AG09309 (cell line): ENCODE measurements at places on chromosomes 2 and 18.

GRCh38 chr2:200781616-200782015 lies 30.1 kb upstream of the BZW1 start:
- DNase-seq, result no peak

DNA sequence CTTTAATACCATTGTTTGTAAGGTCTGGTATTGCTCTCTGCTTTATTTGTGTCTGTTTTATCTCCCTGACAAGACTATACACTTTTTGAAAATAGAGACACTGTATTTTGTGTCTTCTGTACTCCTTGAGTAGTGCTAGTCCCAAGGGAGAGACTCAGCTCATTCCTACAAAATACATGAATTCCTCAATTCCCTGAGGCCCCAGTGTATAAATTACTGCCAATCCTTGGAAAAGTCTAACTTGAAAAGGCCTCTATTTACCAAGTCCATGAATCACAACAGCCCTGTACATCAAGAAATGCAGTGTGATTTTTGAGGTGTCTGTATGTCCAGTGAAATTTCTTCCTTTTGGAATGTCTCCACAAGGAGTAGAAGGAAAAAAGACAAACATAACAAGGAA lies 34.9 kb upstream of the NEDD4L start:
- DNase-seq, result no peak

GRCh38 chr2:54867457-54867856 lies 144.0 kb downstream of the EML6 start:
- no peak for DNase-seq

GRCh38 chr18:9792565-9793245 lies 84.6 kb downstream of the RAB31 start:
- no peak for DNase-seq

GRCh38 chr18:14085770-14086457 lies 46.3 kb downstream of the ZNF519 start:
- no peak for DNase-seq

GRCh38 chr18:45626330-45627203 lies 11.3 kb downstream of the SLC14A2 start:
- DNase-seq, result peak; percentile 46

DNA sequence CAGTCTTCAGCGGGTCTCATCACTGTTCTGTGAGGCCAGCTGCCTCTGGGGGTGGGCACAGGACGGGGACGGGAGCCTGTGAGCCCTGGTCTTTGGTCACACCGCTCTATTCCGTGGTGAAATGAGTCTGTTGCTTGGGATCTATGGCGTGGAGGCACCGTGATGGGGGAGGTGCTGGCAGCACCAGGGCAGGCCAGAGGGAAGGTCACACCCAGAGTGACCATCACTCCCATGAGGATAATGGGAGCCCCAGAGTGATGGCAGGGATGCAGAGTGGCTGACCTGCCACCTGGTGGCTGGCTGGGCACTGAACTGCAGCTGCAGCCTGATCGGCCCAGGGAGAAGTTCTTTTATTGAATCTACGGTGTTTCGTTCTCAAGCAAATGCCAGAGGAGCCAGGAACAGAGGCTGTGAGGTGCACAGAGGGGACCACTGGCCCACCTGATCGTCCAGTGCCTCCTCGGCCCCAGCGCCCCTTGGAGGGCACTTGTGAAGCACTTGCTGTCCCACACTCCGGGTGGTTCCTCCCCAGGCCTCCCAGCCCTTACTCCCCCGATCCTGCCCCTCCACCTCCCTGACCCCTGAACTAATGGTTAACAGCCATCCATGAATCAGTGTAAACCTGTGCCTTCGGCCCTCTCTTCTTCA lies 17.9 kb downstream of the KCNIP3 start:
- no peak for DNase-seq

DNA sequence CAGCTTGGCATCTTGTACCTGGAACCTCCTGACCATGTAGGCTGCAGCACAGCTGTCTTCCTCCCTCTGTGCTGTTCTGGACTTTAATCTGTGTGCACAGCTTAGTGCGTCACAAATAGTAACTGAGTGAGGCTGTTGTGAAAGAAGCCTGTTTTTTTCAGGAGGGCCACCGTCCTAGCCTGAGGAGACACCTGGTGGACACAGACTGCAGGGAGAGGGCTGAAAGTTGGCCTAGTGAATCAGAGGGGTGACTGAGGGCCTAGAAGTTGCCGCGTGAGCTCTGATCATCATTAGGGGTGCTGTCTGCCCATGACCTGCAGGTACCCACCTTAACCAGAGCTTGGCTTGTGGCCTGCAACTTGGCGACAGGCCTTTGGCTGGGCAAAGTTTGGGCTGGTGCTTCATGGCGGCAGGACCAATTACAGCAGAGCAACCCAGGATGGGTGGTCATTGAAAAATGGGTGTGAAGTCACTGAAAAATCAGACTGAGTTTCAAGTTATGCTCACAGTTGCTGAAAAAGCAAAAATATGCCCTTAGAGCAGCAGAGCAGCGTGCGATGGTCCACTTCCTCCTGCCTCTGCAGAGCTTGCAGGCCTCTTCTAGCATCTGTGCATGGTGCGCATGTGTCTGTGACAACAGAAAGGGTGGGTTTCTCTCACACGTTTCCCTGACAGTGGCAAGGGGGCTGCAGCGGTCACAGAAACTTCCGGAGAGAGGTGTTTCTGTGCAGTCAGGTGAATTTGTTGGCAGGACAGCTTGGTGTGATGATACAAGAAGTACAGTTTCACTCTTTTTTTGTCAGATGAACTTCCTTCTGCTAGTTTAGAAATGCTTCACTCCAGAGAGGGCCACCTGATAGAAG lies 9.6 kb downstream of the GDF7 start:
- DNase-seq, result no peak

- no peak for DNase-seq
Observed at GRCh38 chr2:215019521-215020145, 118.8 kb downstream of the ABCA12 start.

DNA sequence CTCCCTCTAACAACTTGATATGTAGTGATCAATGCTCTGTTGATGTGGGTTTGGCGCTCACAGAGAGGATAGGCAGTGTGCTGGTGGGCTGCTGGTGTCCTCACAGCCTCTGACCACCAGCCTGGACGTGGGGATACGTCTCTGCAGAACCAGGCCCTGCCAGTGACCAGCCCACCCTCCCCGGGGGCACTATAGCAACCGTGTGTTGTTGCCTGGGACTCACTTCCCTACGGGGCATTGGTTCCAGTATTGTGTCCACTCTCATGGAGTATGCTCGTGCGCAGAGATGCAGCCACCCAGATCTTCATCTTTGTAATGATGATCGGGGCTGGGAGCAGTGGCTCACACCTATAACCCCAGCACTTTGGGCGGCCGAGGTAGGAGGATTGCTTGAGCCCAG lies 180.1 kb downstream of the LDLRAD4 start:
- DNase-seq, result no peak

DNA sequence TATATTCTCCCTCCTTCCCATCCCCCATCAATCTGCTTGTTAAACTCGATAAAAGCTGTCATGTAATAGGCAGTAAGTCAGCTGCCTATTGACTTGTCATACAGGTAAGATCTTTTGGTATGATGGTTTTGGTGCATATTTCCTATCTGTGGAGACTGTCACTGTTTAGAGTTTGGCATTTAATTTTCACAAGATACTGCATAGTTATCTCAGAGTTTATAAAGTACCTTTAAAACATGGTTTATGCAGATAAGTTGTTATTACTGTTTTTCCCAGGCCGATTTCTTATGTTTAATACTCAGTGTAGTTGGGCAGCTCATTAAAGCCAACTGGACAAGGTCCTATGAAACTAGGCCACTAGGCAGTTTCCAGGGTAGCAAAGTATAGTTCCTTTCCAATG lies 222.1 kb downstream of the GALNT13 start:
- DNase-seq, result no peak

DNA sequence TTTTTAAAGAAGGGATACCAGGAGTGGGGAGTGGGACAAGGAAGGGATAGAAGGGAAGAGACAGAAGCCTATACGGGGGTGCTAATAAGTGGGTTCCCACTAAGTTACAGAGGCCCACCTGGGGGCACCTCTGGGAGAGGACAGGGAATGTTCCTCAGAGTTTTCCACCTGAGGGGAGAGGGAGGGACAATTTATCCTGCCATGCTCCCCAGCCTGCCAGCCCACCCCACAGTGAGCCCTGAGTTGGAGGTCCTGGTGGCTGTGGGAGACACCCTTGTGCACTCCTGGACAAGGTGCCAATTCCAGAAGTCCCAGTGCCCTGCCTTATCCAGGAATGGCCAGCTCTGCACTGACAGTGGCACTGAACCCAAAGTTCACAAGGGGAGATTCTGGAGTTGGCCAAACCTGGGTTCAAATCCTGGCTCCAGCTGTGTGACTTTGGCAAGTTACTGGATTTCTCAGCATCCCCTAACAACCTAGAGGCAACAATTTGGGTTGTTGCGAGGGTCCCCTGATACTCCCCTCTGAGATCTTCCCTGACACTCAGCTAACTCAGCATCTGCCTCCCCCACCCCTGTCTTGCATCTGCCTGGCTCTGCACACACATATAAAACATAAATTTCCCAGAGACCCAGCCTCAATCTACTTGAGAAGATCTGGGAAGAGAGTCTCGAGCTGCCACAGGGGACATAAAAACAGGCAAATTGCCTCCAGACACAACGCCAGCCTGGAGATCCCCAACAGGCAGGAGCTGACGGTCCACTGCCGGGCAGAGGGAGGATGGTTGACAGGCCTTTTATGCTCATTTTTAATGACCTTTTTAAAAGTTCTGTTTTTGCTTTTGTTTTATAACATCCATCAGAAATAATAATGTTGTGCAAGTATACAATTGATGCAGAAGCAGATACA lies 98.7 kb upstream of the ST3GAL5 start:
- no peak for DNase-seq

- no peak for DNase-seq
Observed at GRCh38 chr2:60353863-60354262, 199.6 kb downstream of the BCL11A start.

- no peak for DNase-seq
Observed at GRCh38 chr2:44053052-44053451, 57.3 kb upstream of the LRPPRC start.

- DNase-seq, result peak; percentile 74
Observed at GRCh38 chr18:498931-499775, 1.3 kb downstream of the COLEC12 start.

- DNase-seq, result no peak
Observed at GRCh38 chr2:220509966-220510365, 882.5 kb downstream of the SLC4A3 start.

- DNase-seq, result no peak
Observed at GRCh38 chr2:11007331-11008264, 95.9 kb downstream of the KCNF1 start.

DNA sequence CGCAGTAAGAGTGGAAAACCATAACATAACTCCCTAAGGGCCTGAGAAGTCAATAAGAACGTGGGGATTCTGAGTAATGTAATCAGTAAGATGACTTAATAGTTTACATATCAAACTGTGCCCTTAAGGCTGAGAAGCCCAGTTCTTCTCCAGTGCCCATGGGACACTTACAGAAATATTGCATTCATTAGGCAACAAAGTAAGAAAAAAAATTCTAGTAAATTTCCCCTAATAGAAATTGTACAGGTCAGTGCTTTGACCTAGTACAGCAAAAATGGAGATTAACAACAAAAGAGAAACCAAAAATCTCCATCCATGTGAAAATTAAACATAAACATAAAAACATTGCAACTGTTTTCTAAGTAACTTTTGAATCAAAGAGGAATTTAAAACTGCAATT lies 139.8 kb upstream of the HS6ST1 start:
- DNase-seq, result no peak

DNA sequence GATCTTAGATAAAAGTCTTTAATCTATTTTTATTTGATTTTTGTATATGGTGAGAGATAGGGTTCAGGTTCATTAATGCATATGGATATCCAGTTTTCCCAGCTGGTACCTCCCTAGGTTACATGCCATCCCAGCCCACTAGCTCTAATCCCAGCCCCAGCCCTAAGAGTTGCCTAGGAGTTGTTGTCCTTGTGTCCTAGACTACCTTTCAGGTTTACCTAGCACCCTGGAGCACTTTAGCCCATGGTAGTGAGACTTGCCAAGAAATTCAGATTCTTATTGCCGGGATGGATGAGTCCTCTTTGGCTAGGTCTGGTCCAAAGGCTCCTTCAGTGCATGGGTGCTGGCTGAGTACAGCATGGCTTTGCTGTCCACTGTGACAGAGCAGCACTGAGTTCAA lies 40.5 kb downstream of the ZNF638 start:
- no peak for DNase-seq

DNA sequence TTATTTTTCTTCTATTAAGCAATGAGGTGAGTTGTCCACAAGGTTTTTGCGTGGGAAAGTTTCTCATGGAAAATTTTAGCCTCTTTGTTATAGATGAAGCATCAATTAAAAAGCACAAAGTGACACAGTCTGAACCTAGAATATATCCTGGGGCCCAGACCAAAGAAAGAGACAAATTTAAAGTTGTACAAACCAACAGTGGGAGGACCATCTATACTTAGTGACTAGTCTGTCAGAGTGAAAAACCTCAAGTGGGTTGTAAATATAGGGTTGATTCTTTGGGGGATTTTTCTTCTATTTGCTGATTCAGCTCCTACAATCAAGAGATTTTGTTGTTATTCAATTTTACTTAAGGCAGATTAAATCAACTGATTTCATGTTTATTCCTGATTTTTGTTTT lies 256.2 kb downstream of the SATB2 start:
- DNase-seq, result no peak

DNA sequence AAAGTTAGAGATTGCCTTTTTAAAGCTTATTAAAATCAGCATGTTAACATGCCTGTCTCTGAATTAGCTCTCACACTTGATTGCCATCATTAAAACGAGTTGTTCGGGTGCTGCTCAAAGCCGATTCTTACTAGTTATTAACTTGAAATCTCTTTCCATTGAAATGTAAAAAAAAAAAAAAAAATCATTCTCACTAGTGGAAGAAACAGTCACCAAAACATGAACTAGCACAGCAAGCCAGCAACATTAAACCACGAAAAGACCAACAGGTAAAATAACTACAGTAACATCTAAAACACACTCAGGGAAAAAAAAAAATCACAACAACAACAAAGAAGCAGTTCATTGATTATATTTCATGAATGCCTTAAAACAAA lies 264.5 kb downstream of the MEIS1 start:
- no peak for DNase-seq

GRCh38 chr2:178874529-178875240 lies 67.5 kb upstream of the TTN start:
- DNase-seq, result no peak

- no peak for DNase-seq
Observed at GRCh38 chr2:10289352-10289751, 13.4 kb upstream of the HPCAL1 start.

- no peak for DNase-seq
Observed at GRCh38 chr2:197982565-197982964, 178.2 kb downstream of the PLCL1 start.

DNA sequence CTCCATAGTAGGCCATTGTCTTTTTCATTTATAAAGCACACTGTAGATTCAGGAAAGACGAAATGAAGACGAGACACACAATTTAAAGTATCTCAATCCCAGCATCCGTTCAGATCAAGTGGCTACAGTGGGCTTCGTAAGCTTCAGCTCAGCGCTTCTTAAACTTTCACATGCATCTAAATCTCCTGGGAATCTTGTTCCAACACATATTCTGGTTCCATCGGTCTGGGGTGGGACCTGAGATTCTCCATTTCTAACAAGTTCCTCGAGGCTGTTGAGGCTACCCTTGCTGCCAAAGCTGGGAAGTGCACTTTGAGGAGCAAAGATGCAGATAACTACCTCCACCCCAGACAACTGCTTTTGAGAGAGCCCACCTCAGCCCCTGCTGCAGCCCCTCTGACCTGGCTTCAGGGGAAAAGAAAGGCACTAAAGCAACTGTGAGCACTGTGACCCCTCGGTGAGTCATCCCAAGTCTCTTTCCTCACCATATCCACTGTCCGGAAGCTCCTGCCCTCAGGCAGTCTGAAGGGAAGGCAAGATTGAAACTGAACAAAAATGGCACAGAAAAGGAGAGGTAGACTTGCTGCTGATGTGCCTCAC lies 201.1 kb upstream of the FBXO11 start:
- no peak for DNase-seq

- DNase-seq, result no peak
Observed at GRCh38 chr2:167692936-167693335, 554.5 kb downstream of the STK39 start.
